T-helper 1 cell (primary cell): ENCODE measurements at places on chromosomes 13 and 19.

GRCh38 chr13:33799950-33800592 lies 17.9 kb upstream of the RFC3 start:
- no peak for DNase-seq

DNA sequence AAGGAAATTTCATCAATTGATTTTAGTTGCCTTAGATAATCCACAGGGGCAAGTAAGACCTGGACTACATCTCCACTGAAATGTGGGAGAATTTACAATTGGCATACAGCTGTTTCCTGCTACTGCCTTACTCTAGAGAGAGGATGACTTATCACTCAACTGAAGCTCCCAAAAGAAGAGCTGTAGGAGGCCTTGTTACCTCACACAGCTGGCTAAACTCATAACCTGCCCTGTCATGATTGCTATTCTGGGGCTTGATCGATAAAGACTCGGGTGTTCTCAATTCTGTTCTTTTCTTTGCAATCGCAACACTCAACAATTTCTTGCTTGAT lies 1396.4 kb downstream of the EFNB2 start:
- DNase-seq, result no peak

- no peak for DNase-seq
Observed at GRCh38 chr19:30309176-30309575, 63.0 kb upstream of the ZNF536 start.

DNA sequence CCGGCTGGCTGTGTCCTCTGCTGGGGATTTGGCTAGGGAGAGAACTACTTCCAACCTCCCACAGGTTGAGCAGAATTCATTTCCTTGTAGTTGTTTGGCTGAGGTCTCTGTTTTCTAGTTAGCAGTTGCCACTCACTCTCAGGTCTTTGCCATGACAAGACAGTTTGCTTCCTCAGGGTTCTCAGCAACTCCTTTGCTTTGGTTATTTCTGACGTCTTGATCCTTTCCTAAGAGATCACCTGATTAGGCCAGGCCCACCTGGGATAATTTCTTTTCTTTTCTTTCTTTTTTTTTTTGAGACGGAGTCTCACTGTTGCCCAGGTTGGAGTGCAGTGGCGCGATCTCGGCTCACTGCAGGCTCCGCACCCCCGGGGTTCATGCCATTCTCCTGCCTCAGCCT lies 9.4 kb upstream of the CACNG8 start:
- no peak for DNase-seq

DNA sequence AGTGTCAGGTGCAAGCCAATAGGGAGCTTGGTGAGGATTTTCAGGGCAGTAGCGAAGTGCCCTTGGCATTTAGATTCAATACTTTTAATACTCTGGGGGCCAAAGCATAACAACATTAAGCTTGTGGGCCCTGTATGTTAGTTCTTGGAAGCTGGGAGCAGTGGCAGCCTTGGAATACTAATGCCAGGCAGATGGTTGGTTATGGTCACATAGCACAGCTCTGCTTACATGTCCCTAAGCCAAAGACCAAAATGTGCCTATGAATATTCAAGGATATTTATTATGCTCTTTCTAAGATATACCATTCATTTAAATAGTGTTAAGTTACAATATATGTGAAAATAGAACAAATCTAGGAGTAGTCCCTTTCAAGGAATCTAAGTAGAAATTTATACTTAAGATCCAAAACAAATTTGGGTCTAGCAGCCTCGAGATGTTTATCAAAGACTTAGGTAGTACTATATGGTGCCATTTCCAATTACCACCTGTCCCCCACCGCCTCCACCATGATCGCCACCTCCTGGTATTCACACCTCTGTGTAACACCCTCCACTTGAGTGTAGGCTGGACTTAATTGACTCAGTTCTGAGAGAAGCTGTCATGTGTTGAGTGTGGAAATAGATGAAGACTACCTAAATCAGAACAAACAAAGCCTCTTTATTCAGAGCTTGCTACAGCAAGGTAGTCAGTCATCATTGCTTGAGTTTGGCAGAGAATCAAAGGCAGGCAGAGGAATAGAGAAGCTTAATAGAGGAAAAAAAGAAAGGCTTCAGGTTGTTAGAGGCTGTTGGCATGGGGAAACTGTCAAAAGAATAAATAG lies 261.0 kb downstream of the GPC5 start:
- no peak for DNase-seq

GRCh38 chr19:7000333-7000732 lies 20.9 kb downstream of the MBD3L2B start:
- DNase-seq, result no peak
